ENCODE measurements at places on chromosomes 16 and 17. TPM values are rescaled to one million over a fixed set of nuclear protein-coding genes. Genes with fewer than 3 reads are reported as not detected.

Gene MRPL27
- total RNA-seq = 54.6 TPM

Gene KRT31
- not detected for total RNA-seq

Gene SCARF1
- 3.9 TPM for total RNA-seq

Gene SPATA22
- total RNA-seq = not detected

Gene CHST4
- not detected for total RNA-seq

Gene PDE6G
- 71.9 TPM for total RNA-seq

Gene ZG16
- not detected for total RNA-seq

Gene SCRN2
- total RNA-seq = 29.0 TPM

Gene AOC2
- 1.2 TPM for total RNA-seq

Gene KRTAP2-2
- total RNA-seq = not detected

Gene ATP1B2
- 0.17 TPM for total RNA-seq

Data from activated naive CD4-positive, alpha-beta T cell treated with anti-CD3 and anti-CD28 coated beads, Interleukin-2, amount 10 ng/mL, durations not matched to agents 5 hours and 36 hours (primary cell).